D721Med (cell line): ENCODE measurements at places on chromosomes 12 and 14.

DNA sequence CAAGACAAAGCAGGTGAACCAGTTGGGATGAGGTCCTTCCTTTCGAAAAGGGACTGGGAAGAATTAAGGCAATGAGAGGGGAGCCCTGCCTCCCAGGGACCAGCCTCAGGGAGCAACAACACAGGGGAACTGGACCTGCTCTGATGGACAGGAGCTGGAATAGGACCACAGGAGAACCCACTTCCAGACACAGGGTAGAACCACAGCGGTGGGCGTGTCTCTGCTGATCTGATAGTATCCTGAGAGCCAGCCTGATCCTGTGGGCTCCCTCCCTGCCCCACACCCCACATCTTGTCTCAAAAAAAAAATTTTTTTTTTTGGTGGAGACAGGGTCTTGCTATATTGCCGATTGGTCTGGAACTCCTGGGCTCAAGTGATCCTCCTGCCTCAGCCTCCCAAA is 13.6 kb upstream of the PLEK2 start:
- DNase-seq, result no peak

- no peak for DNase-seq
Measured at GRCh38 chr12:14731821-14732220, 35.4 kb upstream of the GUCY2C start.

DNA sequence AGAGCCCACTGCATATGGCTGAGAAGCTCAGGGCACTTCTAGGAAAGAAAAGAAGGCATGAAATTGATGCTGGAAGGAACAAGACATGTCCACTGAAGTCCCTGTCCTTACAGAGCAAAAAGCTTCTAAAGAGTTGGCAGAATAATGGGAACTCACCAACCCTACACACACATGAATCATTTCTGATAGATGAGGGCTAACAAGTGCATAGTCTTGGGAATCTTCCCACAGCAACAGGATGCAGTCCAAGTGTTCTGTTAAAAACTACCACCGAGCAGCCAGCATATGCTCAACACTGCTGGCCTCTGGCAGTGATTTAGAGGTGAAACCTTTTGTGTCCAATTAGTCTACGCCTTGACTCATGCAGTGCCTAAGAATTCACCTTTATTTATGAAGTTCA is 44.8 kb downstream of the RHOJ start:
- DNase-seq, result no peak

GRCh38 chr12:8637244-8637643 is 24.6 kb upstream of the AICDA start:
- DNase-seq, result no peak

- DNase-seq, result no peak
Measured at GRCh38 chr14:57686304-57686703, 179.6 kb downstream of the SLC35F4 start.

DNA sequence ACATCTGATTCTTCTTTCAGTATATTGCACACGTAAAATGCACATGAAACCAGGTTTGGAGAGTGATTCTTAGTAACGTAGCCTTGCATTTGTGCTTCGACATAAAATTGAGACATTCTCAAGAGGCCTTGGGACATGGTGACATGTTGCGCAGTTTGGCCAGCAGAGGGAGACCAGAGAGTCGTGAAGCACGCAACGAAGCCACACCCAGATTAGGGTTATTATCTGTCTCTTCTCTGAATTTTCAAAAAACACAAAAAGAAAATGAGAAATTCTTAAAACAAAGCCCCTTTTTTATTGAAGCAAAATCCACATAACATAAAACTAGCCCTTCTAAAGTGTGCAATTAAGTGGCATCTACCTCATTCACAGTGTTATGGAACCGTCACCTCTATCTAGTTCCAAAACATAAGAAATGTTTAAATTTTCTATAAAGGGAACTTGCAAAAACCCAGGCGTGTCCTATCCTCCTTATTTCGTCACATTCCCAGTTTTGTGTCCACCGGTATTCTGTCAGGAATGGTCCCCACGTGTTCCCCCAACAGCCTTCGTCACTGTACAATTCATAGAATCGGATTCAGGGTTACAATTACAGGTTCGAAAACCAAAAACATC is 108.8 kb upstream of the ATF7IP start:
- DNase-seq, result no peak

GRCh38 chr14:71536927-71537772 is 395.1 kb upstream of the RGS6 start:
- no peak for DNase-seq

DNA sequence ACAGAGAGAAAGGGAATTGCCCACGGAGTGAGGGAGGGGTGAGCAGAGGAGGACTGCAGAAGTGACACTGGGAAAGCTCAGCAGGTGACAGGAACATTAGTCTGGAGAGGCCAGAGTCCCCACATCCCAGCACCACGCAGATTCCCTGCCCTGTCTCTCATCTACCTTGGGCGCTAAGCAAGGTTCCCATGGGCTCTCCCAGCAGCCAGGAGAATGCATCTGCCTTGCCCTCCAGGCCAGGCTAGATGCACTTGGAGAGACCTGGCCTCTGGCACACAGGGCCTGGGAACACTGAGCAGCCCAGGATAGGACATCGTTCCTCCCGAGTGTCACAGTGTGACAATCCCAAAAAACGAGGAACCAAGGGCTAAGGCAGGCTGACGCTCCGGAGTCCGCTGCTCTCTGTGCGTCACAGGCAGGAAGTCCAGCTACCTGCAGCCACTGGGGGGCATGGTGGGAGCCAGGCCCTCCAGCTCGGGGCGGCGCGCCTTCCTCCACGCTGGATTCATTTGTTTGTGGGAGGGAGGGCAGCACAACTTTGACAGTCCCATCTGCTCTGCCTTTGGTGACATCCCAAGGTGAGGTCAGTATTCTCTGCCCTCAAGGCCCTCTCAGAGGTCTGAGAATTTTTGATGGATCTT is 5.4 kb upstream of the NGB start:
- DNase-seq, result no peak

GRCh38 chr14:33932576-33933345 is 18.1 kb downstream of the EGLN3 start:
- peak; percentile 29 for DNase-seq

GRCh38 chr14:33934043-33934750 is 16.7 kb downstream of the EGLN3 start:
- no peak for DNase-seq

- no peak for DNase-seq
Measured at GRCh38 chr14:91282954-91283645, 38.6 kb upstream of the GPR68 start.

DNA sequence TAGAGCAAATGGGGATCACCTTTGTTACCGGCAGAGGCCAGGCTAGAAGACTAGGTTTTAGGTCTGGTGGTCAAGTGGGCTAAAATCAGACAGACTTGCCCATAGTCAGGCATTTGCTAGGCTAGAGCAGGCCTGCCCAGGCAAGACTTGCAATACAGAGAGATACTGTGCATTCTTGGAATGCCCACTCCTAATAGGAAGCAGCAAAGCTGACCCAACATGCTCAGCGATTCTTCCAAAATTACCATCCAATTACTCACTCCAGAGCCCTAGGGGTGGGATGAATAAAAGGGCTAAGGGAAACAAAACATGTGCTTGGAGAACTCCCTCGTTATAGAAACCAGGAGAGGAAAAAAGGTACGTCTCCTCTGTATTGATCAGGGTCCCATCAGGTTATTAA is 187.8 kb upstream of the AMIGO2 start:
- no peak for DNase-seq

GRCh38 chr12:15001733-15002382 is 29.0 kb downstream of the PDE6H start:
- DNase-seq, result no peak

DNA sequence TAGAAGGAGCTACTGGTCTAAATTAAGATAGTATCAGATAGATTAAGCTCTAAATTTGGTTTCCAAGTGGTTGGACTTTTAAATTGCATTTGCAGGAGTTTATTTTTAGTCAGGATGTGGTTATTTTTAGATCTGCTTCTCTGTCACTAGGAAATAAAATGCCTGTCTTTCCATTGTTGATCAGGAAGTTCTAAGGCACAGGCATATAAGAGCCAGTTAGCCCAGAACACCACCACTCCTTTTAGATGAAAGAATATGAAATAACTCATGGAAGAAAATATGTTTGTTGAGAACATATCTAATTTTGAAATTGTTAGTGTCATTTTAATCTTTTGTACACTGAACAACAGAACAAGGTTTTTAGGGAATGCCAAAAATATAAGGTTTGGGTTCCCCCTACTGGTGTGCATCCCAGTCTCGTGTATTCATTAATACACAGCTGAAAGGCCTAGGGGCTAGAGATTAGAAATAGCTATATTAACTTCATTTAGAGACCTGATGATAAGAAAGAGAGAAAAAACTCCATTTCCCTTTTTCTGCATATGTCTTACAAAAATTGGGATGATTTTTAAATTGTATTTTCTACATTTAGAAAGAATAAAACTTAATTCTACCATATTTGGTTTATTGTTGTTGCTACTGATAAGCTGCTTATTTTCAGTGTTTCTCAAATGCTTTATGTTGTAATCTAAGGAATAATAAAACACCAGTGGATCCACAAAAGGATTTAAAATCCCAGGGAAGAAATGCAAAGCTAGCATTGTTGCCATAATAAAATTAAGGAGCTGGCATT is 67.2 kb downstream of the RIC8B start:
- no peak for DNase-seq

- no peak for DNase-seq
Measured at GRCh38 chr14:105026802-105027563, 6.1 kb upstream of the CDCA4 start.

- DNase-seq, result peak; percentile 20
Measured at GRCh38 chr12:65170209-65170881, 962 bp downstream of the LEMD3 start.

- DNase-seq, result peak; percentile 79
Measured at GRCh38 chr14:104224131-104224505, 85.7 kb downstream of the KIF26A start.

GRCh38 chr14:103961928-103962578 is 19.7 kb upstream of the RD3L start:
- no peak for DNase-seq

DNA sequence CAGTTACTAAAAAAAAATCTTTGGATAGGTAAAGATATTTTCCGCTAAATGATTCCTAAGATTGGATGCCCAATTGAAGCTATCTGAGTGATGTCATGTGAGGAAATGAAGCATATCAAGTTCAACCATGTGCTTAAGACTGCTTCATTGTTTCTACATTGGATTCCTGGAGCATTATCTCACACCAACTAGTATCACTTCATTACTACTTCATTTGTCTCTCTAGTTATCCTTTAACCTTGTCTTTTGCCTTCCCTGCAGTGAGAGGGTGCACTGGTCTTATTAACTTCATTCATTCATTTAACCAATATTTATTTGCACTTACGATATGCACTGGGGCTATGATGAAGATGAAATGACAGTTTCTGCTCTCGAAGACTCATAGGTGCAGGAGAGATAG is 198.1 kb downstream of the SLC38A4 start:
- DNase-seq, result no peak

GRCh38 chr14:75125617-75126016 is 1.2 kb downstream of the NEK9 start:
- no peak for DNase-seq

- no peak for DNase-seq
Measured at GRCh38 chr12:13233830-13234641, 37.5 kb downstream of the EMP1 start.

DNA sequence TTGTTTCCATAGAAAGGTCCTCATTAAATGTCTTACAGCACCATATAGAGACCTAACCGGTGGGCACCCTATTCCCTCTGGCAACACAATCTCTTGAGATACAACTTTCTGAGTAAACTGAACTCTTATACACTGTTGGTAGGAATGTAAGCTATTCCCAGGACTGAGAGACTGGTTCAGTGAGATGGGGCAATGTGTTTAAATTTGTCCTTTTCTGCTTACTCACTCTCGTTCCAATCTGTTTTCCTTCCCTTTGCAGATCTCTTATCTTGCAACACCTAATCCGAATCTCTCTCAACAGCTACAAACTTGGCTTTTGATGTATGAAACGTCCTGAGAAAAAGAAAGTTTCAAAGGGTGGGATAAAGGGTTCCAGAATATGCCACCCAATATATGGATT is 26.1 kb upstream of the ETV6 start:
- no peak for DNase-seq

DNA sequence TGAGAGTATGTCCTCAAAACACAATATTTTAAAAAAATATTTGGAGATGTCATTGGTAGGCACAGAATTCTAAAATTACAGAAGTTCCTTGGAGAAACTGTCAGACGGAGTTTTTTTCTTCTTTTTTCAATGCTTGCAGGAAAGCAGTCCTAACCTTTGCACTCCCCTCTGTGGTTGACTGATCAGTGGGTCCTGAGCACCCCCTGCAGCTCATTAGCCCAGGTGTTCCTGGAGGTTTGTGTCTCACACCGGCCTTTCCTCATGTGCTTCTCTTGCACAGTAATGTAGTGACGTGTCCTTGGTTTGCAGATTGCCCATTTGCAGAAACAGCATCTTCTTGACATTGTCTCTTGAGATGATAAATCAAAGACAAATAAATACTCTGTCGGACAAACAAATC is 513.0 kb downstream of the TMEM121 start:
- DNase-seq, result no peak

- no peak for DNase-seq
Measured at GRCh38 chr14:77902811-77903210, 102.9 kb downstream of the ADCK1 start.

GRCh38 chr12:108268397-108268796 is 70.7 kb downstream of the CMKLR1 start:
- DNase-seq, result no peak

DNA sequence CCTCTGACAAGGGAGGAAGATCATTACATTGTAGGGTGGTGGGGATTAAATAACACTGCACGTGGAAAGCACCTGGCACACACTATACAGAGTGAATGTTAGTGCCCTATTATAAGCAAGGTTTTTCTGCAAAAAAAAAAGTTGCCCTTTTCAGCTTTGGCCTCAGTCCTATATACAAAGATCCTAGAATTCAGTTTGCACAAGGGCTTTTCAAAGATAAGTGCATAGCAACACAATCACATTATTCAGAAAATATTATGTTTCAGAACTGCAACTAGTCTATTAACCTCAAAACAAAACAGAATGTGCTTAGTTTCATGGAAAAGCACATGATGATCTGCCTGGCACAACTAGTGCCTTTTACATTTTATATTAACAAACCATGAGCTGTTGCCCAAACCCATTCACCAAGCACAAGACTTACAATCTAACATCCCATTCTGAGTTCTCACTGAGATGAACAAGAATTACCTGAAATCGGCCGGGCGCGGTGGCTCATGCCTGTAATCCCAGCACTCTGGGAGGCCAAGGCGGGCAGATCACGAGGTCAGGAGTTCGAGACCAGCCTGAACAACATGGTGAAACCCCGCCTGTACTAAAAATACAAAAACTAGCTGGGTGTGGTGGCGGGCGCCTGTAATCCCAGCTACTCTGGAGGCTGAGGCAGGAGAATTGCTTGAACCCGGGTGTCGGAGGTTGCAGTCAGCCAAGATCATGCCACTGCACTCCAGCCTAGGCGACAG is 1.8 kb downstream of the TM7SF3 start:
- no peak for DNase-seq

DNA sequence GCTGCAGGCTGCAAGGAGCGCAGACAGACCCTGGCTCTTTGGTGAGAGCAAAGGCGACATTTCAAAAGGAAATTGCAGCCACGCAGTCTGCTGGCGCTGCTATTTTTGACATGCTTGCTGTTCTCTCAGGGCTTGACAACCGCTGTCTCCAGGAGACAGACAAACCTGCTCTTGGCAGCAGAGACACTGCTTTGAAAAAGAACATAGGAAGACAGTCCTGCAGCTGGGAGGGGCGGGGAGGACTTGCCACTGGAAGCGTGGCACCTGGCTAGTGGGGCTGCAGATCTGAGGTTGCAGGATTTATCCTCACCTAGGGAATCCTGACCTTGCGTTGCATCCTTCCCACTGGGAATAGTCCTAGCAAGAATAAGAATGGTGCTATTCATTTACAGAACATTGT is 91.8 kb upstream of the KCNA1 start:
- no peak for DNase-seq

GRCh38 chr12:29731591-29731990 is 52.2 kb downstream of the TMTC1 start:
- DNase-seq, result no peak
